T-helper 1 cell (primary cell): ENCODE measurements at places on chromosomes 16 and 17.

DNA sequence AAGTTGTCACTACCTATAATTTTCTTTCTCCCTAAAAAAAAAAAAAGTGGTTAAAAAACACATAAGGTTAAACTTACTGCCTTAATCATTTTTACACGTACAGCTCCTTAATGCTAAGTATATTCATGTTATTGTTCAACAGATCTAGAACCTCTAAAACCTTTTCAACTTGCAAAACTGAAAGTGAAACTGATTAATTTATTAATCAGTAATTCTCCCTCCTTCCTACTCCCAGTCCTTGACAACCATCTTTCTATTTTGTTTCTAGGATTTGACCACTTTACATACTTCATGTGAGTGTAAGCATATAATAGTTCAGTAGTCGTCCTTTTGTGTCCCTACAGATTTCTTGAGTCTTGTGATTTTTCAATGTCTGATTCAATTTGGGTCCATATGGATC is 251.4 kb upstream of the KIF2B start:
- no peak for DNase-seq

- no peak for DNase-seq
These were observed 7.7 kb upstream of the AATK start for GRCh38 chr17:81173762-81174155.

- no peak for DNase-seq
These were observed 12.1 kb downstream of the HS3ST3A1 start for GRCh38 chr17:13589658-13590057.

GRCh38 chr16:48326915-48327314 is 58.3 kb downstream of the SIAH1 start:
- DNase-seq: no peak

- DNase-seq: no peak
These were observed 26.7 kb downstream of the HIC1 start for GRCh38 chr17:2081564-2081963.

DNA sequence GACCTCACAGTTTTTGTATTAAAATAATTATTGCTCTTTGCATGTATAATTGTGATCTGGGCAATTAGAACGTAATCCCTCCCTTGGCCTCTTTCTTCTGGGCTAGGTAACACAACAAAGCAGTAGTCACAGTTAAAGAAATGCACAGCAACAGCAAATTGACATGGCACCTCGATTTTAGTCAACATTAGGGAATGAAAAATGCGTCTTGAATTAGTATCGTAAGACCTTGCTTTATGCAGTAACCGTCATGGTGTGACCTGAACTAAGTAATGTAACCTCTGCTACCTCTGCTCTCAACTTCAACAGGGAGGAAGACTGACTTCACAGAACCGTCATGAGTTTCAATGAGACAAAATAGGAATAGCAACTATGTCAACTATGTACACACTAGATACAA is 265.4 kb upstream of the MAF start:
- DNase-seq: no peak

- DNase-seq: no peak
These were observed 36.6 kb downstream of the MPRIP start for GRCh38 chr17:17078832-17079231.

DNA sequence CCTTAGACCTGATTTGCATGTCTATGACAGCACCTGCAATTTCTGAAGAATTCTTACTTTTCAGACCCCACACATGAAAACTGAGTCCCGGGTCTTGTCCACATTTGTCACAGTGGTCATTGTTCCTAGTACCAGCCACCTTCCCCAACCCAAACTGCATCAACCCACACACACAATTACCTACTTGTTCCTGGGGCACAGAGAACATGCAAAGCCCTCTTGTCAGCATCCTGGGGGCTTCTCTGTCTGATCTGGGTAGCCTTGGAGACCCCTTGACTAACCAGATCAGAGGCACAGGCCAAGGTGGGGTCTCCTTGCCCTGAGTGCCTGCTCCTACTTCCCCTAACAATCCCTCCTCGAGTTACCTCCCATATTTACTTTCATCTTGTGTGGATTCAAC is 36.7 kb upstream of the PIK3R6 start:
- no peak for DNase-seq

GRCh38 chr16:15876503-15876902 is 11.9 kb downstream of the CEP20 start:
- no peak for DNase-seq

- DNase-seq: no peak
These were observed 3.1 kb upstream of the C17orf58 start for GRCh38 chr17:67999291-67999911.

GRCh38 chr16:66204756-66205155 is 161.7 kb upstream of the CDH5 start:
- no peak for DNase-seq

GRCh38 chr17:64496786-64497564 is at the start of gene POLG2:
Gene POLG2, minus strand, starts transcription at chr17:64497054. Its CDS starts 86 bp downstream, at chr17:64496968.
- peak; percentile 94 for DNase-seq

DNA sequence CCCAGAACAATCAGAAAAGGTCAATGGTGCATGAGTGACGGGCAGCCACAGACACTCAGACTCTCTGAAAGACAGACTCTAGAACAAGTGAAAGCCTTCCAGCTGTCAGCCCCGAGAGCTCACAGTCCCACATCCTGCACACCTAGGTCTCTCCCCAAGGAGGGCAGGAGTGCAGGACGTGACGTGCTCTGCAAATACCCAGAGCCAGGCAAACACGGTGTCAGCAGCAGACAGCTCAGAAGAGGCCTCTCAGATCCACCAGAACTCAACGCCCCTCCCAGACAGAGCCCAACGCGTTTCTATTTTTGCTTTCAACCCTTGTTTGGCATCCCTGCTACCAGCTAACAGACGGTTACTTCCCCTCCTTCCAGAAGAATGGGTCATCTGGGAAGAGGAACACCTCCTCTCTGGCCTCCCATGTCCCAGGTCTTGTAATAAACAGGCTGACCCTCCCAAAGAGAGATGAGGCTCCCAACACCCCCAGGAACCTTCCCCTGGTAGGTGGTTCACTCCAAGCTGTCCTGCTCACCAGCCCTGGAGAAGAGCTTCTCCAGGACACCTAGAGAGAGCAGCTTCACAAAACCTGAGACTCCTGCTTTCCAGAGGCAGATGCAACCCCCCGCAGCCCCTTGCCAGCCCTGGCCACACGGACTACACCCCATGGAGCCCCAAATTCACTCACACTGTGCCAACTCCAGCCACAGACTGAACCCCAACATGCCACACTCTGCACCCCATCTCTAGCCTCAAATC is 7.6 kb downstream of the PITPNM3 start:
- peak; percentile 17 for DNase-seq

GRCh38 chr17:10111907-10112452 is 86.4 kb downstream of the GAS7 start:
- no peak for DNase-seq

GRCh38 chr16:22813223-22813947 is 577 bp upstream of the HS3ST2 start:
- DNase-seq: peak; percentile 5

- DNase-seq: peak; percentile 48
These were observed 9.3 kb upstream of the ABCC12 start for GRCh38 chr16:48164907-48165715.

- DNase-seq: no peak
These were observed 96.0 kb downstream of the NXN start for GRCh38 chr17:883586-883962.

DNA sequence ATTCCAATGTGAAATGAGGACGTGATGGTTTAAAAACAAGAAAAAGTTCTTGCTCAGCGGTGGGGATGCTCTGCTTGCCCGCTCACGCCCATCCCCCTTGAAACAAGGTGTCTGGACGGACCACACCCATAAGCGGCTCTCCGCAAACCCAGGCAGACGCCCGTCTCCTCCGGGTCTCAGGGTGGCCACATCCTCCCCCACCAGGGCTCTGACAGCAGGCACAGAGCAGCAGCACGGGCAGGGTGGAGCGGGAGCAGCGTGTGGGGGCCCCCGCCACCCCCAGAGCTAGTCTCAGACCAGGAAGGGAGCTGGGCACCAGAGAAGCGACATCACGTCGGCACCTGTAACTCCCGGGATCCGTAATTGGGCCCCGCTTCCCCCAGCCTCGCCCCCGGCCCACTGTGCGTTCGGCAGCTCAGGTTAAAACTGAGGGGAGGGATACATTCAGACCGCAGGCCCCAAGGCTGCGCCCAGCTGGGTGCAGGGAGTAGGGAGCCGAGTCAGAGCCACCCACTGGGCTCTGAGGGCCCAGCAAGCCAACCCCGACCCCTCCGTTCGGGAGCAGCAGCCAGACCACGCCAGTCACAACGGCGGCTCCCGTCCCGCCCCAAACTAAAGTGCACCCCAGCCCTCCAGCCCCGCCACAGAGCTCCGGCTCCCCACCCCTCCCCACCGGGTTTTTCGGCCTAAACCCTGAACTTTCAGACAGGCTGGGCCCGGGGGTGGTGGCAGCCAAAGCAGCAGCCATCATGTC is 22.0 kb downstream of the CLUH start:
- no peak for DNase-seq

DNA sequence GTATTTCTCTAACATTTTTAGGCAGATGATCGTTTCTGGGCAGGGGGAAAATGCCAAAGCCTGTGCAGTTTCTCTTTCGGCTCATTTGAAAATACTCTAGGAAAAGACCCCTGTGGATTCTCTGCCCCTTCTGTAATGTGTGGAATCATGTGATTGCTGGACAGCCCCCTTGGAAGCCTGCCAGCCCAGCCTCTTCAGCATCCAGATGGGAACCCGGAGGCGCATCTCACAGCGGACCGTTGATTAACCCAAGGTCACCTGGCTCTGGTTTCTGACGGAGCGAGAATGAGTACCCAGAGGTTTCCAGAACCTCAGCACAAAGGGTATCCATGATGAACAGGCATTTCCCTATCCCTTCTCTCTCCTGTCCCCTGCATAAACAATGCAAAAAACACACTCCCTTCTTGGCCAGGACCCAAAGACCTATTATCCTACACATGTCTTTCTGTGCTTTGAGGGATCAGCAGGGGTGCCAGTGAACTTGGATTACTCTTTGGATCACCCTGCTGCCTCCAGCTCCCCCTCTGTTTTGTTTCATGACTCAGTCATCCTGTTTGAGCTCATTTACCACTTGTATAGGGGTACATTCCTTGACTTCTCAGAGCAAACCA is 957.1 kb upstream of the RBFOX1 start:
- DNase-seq: no peak

DNA sequence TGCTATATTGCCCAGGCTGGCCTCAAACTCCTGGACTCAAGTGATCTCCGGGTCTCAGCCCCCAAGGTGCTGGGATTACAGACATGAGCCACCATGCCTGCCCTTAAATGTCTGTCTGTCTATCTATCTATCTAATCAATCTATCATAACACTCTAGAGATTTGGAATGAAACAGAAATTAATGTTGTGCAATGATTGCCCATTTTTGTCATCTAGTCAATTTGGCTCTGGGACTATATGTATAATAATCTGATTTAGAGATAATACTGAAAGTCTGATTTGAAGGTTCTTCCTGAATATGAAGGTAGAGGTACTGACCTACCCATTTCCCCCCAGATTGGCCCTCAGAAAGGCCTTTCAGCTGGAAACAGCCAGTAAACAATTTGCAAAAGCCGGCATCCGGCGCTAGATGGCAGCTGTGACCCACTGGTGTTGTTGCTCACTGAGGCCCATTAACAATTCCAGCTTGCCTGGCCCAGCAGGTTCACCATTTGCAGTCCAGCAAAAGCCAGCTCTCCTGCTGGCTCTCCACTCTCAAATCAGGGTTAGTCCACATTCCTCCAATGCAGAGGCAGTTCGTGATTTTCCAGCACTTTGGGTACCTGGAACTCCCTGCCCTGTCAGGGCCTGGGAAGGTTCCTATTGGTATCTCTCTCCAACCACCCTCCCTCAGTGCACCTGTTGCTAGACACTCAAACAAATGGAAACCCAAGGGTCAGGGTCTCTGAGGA is 22.9 kb upstream of the C16orf87 start:
- peak; percentile 36 for DNase-seq
